ENCODE measurements at places on chromosomes 3 and 15.

- no peak for DNase-seq
Observed at GRCh38 chr15:89130201-89130600, 41.9 kb downstream of the ABHD2 start.

GRCh38 chr3:45936261-45936660 lies 7.0 kb upstream of the CXCR6 start:
- DNase-seq = no peak

- no peak for DNase-seq
Observed at GRCh38 chr15:80674245-80674614, 20.9 kb upstream of the ABHD17C start.

DNA sequence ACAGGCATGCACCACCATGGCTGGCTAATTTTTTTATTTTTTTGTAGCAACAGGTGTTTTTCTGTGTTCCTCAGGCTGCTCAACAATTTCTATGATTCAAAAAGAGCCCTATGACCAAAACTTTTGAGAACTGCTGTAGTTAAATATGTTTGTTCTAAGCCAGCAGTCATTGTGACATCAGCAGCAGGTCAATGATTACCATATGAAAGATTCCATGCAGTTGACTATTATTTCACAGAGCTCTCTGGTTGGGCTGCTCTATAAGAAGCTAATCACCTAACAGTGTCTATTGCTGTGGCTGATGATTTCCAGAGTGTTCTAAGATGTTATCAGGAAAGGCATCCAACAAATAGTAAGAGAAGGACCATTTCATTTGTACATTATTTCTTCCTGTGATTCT lies at the start of gene CCDC54:
CCDC54 (plus strand) TSS at position 289 of the 400 bp plus-strand sequence. CDS start 149 bp downstream, outside the sequence.
- DNase-seq = no peak

DNA sequence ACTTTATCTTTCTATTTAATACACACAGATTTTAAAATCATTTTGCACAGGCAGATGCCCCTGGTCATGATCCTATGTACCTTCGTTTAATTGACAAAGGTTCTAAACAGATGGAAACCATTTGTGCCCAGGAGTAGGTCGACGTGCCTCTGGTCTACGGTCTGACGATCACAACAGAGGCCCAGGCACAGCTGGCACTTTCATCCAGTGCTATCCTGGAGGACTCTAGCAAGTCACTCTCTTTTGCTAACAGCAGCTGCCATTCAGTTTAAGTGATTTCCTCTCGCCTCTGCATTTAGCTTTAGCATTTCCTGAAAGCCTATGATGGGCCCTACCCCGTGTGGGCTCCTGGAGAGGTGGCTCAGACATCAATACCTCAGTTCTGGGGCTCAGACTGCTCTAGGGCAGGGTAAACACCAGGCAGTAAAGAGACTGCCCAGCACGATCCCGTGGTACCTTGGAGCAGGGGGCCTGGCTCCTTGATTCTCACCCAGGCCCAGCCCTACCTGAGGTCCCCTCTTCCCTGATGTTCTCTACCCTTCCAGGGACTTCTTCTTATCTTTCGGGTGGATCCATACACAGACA lies 83.2 kb upstream of the SNRPA1 start:
- no peak for DNase-seq

- no peak for DNase-seq
Observed at GRCh38 chr15:52255935-52256334, 39.7 kb downstream of the MYO5C start.

GRCh38 chr3:190205739-190206138 lies 85.0 kb upstream of the P3H2 start:
- DNase-seq = no peak

DNA sequence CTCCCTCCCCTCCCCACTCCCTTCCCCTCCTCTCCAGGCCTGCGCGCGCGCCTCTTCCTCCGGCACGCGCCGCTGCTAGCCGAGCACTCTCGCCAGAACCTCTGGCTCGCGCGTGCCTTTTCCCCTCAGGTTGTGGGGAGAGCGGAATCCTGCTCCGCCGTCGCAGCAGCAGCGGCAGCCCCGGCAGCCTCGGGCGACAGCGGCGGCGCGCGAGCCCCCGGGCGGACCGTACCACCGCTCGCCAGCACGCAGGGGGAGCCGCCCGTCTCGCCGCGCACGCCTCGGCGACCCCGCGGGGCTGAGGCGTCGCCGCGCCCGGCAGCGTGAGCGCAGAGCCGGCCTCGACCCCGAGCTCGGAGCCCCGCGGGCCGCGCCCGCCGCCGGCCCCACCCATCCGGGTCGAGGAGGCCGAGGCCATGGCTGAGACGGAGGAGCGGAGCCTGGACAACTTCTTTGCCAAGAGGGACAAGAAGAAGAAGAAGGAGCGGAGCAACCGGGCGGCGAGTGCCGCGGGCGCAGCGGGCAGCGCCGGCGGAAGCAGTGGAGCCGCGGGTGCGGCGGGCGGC lies at the start of gene CDV3:
CDV3 (plus strand) TSS at position 58 of the 566 bp plus-strand sequence; CDS start at position 417, 359 bp downstream.
- no peak for DNase-seq

DNA sequence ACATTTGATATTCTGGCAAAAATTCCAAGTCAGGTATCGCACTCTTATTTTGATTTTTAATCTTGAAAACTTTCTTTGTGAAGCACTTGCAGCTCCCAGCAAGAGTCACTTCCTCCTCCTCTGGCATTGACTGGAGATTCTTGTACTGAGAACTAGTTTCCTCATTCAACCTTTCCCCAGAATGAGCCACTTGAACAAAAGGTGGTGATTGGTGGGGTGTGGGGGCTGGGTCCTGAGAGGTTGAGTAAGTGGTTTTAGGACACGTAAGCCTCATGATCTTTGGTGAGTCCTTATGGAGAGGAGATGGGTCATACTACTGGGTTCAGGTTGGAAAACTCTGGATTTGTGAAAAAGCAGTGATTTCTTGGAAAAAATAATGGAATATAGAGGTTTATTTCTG lies 32.3 kb upstream of the ONECUT1 start:
- no peak for DNase-seq

DNA sequence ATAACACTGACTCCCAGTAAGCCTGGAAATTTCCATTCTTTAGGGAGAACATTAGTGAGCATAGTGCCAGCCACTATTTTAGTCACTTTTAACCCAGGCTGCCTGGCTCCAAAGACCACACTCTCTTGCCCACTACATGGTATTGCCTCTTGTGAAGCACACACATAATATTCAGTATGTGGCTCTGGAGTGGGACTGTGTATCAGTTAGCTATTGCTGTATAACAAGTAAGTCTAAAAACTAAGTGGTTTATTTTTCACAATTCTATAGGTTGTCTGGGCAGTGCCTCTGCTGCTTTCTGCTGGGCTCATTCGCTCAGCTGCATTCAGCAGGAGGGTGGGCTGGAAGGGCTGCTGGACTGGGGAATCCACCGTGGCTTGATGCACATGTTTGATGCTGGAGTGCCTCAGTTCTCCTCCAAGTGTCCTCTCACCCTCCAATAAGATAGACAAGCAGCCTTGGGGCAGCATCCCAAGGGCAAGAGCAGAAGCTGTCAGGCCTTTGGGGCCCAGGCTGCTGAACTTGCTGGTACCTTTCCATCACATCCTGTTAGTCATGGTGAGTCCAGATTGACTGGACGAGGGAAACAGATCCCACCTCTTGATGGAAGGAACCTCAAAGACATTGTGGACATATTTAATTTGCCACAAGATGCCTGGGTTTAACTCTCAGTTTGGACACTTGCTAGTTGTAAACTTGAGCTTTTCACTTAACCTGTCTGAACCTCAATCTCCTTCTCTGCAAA lies 66.6 kb upstream of the TLE3 start:
- no peak for DNase-seq

GRCh38 chr3:13358051-13358450 lies 62.1 kb downstream of the NUP210 start:
- DNase-seq = no peak

DNA sequence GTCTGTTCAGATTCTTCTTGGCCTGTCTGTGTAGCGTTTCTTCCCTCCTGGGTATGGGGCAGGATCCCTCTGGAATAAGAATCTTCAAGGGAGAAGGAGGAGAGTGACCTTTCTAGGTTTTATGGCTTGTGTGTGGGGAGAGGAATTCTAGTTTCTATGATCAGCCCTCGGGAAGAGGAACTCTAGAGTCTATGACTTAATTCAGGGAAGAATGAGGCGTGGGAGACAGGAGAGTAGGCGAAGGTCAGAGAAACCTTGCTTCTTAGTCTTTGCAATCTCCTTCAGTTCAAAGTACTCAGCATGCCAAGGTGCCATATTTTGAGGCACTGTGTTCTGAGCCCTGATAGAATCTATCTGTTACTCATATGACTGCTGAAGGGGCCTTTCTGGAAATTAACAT lies 99.2 kb upstream of the C3orf80 start:
- DNase-seq = no peak

GRCh38 chr3:69691860-69692259 lies 47.4 kb upstream of the MITF start:
- no peak for DNase-seq

DNA sequence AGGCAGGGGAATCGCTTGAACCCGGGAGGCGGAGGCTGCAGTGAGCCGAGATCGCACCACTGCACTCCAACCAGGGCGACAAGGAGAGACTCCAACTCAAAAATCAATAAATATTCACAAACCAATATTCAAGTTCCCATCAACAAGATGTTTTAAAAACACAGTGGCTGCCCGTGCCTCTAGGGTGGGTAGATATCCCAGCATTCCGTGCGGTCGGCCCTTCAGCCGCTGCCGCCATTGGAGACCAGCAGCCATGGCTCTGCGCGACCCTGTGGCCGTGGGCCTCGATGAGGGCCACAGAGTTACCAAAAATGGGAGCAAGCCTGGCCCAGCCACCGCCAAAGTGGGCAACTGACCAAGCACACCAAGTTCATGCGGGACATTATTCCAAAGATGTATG lies 6.7 kb downstream of the ULK4 start:
- DNase-seq = no peak

DNA sequence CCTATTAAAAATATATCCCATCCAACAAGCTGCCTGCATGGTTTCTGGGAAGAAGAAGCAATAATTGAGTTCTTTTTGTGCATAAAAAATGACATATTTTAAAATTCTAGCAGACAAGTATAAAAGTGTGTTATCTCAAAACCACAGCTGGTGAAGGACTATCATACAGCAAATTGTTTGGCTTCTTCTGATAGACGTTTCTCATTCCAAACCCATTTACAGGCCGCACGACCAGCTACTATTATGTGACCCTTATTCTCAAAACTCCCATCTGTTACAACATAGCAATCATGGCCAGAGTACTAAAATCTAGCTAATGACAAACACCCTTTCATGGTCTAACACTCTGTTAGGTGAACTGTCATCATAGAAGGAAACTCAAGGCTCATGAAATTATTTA lies 21.7 kb downstream of the ETFA start:
- DNase-seq = no peak

DNA sequence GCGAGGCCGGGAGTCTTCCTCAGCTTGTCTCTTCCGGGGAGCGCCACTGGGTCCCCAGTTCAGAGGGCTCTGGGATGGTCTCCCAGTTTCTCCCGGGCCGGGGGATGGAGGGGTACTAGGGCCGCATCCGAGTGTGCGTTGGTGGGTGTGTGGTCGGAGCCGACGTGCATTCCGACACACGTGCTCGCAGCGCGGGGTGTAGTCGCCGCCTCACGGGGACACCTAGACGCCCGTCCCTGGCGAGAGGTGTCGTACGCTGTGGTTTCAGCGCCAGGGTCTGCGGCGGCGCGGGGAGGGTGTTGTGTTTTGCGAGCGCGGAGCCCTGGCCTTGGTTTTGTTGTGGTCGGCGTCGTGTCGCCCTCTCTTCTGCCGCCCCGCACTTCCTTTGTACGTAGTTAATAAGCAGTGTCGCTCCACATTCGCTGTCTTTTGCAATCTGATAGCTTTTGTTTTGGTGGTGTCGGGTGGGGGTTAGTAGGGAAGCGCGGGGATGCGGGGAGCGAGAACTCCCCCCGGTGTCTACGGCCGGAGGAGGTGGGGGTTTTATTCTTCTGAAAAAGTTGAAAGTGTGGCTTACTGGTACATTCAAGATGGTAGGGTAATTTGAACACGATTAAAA lies 2.2 kb downstream of the IGF1R start:
- DNase-seq = no peak

GRCh38 chr3:108319428-108320082 lies 23.2 kb downstream of the HHLA2 start:
- no peak for DNase-seq

- DNase-seq = no peak
Observed at GRCh38 chr3:124360563-124360962, 368.6 kb upstream of the ROPN1 start.

DNA sequence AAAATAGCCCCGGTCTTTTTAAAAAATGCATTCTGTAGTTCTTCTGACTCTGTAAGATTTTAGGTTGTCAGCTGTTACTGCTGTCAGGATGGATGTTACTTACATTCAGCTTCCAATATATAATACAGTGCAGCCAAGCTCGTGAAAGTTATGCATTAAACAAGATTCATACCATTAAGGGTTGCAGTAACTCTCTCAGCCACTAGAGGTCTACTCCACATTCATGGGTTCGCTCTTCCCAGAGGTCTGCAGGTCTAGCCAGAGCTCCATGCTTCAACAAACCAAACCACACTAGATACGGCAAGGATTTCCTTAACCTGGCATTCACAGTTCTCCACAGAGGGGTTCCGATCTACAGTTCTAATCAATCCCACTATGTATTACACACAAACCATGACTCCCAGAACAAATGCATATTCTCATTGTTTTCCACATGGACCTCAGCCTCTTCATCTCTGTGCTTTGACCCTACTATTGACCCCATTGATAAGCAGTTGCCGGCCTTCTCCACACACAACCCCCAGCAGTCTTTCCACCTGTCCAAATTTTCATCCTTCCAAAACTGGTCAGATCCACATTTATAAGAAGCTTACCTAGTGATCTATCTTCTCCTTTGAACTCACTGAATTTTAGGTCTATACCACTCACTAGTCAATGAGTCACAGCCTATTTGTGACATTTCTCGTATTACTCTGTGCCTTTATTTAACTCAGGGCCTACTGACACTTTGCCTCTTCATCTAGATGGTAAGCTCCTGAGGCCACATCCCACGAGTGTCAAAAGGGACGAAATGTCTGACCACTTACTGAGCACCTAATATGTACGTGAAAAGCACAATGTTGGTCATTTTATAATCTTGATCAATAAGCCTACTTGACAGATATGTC lies 33.7 kb downstream of the RORA start:
- DNase-seq = peak; percentile 1

GRCh38 chr15:86483936-86484335 lies 404.3 kb downstream of the AGBL1 start:
- no peak for DNase-seq

GRCh38 chr3:4888913-4889846 lies 90.1 kb upstream of the BHLHE40 start:
- no peak for DNase-seq

- no peak for DNase-seq
Observed at GRCh38 chr3:25872200-25872877, 82.4 kb downstream of the OXSM start.
